ENCODE measurements at places on chromosomes 1 and 21.

DNA sequence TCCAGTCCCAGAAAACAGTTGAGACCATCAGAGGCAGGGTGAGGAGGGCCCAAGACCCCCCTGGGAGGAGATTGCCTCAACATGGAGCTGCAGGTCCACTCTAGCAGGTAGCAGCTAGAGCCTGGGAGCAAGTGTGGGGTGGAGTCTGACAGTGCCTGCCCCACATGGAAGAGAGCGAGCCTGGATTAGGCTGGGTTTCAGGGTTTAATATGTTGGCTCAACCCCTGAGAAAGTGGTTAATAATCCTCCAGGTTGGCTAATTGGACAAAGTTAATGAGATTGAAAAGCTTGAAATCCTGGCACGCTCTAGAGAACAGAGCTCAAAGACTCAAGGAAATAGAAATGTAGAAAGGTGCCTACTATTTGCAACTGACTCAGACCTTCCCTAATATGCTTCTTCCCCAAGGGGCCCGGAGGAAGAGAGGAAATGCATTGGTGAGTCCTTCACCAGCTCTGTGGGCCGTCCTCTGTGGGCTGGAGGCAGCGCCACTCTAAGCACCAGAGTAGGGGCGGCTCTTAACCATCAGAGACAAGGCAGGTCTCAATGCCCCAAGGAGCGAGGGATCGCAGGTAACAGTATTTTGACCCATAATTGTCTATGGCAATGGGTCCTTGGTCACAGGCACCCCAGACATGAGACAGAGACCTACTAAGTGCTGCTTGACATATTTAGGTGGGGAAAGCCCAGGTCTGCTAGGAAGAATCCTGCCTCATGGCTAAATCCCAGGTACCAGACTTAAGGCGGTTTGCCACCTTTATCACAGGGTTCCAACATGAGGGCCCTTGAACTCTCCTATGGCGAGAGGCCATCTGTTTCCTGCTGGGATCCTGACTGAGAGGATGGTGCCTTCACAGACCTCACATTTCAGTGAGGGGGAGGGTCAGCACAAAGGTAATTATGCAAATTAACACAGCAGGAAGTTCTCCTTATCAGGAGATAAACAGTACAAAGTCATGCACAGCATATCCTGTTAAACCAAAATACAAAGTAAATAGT is 33.8 kb downstream of the RSPH1 start:
- DNase-seq: no peak

DNA sequence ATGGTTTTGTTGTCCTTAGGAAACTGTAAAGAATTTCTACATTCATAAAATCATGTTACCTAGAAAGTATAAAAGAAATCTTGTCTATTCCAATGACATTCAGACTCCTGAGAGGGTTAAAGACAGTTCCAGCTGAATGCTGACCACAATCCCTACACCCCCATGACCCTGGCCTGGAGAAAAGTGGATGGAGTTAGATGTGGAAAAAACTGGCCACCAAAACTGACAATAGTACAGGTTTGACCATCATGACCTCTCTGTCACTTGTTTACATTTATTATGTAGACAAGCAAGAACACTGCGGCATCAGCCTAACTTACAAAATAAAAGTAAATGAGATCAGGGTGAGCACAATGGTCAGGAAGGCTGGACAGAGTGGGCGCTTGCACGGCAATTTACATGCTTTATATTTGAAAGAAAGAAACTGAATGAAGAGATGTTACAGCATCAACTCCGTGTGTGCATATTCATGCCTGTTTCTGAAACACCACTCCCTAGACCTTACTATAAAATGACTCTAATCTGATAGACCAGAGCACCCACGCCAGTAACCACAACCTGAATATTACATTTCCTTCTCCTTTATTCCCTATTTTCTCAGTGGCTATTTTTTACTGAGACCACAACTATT is 116.0 kb downstream of the ESRRG start:
- DNase-seq: no peak

GRCh38 chr1:178959543-178960460 is 65.9 kb upstream of the FAM20B start:
- DNase-seq: no peak

DNA sequence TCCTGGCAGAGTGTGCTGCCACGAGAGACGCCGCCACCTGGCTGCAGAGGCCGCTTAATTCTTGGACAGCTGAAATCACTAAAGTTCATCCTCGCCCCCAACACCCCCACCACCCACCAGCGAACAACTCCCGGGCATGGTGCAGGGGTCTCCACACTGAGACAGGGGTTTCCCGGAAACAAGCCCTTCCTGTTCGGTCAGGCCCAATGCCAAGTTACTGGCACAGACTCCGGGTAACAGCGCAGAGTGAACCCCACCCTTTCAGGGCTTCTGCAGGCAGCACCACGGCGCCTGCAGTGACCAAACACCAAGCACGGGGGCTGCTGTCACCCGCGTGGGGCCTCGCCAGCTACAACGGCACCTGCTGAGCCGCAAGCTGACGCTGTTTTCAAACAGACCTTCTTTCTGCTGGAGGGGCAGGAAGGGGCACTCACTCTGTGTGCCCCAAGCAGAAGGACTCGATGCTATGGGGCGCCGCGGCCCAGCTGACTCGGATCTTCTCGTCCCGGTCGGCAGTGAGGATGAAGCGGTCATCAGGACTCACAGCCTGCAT is 17.4 kb downstream of the WDR4 start:
- DNase-seq: no peak

GRCh38 chr1:150798525-150798924 is 9.5 kb downstream of the CTSK start:
- no peak for DNase-seq

DNA sequence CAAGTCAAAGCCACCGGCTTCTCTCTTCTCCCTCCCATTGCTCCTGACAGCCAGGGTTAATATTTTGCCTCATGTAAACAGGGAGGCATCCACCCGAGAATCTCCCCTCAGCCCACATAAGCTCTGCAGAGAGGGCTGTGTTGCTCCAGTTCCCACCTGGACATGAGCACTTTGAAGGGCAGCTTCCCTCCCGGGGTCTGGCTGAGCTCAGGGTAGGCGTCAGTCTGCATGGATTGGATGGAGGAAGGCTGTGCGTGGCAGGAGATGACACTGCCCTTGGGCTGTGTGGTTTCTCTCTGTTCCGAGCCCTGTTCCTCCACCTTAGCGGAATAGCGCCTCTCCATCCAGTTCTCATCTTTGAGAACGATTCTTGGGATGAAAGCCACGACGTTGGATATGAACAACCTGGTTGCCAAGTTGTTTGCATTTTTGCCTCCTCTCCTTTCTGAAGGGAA is 53.7 kb upstream of the ETS2 start:
- no peak for DNase-seq

GRCh38 chr1:11659748-11660147 is 4.3 kb upstream of the FBXO6 start:
- DNase-seq: no peak

- no peak for DNase-seq
These were observed 8.2 kb downstream of the THRAP3 start for GRCh38 chr1:36232212-36233095.

DNA sequence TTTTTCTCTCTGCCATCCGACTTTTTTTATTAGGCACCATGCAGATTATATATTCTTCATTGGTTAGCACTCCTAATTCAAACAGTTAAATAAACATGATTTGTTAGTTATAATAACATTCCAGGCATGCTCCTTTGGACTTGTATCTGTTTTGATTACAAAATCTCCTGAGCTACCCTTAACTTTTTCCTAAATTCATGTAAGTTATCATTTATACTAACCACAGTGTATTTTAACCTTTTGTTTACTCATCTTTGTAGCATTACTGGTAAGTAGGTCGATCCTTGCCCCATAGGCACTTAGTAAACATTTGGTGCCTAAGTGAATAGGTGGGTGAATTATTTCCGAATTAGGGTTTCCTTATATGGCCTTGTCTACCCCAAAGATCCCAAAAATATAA is 43.8 kb downstream of the MIER1 start:
- no peak for DNase-seq

GRCh38 chr1:119136401-119136800 is 4.1 kb downstream of the WARS2 start:
- DNase-seq: no peak

DNA sequence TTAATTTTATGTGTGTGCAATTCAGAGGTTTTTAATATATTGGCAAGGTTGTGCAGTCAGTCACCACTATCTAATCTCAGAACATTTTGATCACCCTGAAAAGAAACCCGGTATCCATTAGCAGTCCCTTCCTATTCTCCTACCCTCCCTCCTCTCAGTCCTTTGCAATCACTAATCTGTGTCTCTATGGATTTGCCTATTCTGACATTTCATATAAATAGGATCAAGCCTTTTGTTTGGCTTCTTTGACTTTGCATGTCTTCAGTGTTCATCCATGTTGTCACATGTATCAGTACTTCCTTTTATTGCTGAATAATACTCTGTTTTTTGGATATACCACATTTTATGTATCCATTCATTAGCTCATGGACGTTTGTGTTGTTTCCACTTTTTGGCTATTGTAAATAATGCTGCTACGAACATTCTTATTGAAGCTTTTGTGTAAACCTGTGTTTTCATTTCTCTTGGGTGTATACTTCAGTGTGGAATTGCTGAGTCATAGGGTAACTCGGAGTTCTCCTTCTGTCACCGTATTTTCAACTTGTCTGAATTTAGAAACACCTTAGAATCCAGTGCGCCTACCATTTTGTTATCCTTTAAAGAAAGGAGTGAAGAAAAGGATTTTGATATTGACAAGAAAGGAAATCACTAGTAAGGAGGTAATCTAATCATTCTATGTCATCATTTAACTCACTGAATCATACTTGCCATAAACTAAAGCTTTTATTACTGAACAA is 3.4 kb downstream of the CEP85 start:
- no peak for DNase-seq

DNA sequence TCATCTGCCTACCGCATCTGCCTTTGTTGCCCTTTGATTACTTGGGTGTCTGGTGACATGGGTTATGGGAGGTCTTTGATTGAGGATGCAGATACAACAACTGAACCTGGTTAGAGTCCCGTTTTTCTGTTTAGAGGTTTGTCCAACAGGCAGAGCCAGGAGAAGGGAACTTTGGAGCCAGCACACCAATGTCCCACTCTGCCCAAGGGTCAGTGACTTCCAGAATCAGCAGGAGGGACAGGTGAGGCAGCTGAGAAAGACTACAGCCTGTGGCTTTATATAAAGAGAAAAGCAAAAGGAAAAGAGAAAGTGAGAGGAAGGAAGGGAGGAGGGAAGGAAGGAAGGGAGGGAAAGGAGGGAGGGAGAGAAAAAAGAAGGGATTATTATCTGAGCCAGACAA is 101.5 kb upstream of the ZNF644 start:
- DNase-seq: no peak

- DNase-seq: no peak
These were observed 16.3 kb downstream of the VASH2 start for GRCh38 chr1:212966616-212967015.

GRCh38 chr1:216457356-216457755 is 34.1 kb upstream of the USH2A start:
- DNase-seq: no peak

DNA sequence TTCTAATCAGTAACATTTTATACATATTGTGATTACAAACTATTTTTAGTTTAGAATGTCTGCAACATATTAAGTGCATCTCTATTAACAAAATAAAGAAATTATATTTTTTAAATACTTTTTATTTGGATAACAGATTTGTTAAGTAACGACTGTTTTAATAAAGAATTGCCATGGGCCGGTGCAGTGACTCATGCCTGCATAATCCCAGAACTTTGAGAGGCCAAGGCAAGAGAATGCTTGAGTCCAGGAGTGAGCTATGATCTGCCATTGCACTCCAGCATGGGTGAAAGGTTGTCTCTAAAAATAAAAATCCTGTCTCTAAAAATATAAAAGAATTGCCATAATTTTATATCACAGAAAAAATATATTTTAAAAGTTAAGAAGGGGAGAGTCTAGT is 4.1 kb downstream of the LRRIQ3 start:
- no peak for DNase-seq
